ENCODE measurements at places on chromosomes 12 and 14. TPM values are rescaled to one million over a fixed set of nuclear protein-coding genes. Genes with fewer than 3 reads are reported as not detected.

DNA sequence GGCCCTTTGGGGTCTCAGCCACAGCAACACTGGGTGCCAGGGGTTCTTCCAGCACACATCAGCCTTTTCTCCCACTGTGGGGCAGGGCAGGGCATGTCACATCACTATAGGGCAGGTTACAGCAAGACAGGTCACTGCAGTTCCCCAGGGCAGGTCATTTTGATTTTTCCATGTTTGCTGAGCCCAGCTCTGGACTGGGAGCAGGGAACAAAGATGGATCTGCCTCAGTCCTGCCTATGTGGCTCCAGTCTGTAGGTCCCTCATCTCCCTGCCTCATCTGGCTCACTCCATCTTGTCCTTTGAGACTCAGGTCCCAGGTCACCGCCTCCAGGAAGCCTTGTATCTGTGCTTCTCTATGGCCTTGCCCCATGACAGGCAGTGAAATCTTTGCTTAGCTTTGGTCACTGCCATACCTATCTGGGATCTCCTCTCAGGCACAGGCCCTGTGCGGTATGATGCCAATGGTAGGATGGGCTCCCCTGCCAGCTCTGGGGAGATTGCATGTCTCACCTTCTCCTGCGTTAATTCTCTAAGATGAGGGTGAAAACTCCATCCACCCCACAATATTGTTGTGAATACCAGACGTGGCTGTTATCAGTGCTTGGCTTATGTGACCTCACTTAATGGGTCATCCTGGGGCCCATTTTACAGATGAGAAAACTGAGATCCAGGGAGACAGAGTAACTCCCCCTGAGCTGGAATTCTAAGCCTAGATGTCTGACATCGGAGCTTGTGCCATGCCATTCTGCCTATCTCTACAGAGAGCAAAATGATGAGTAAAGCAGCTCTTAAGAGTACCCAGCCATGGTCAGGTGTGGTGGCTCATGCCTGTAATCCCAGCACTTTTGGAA, 1.5 kb downstream of the SERPINA6 start:
- H3K36me3 ChIP-seq: no peaks in the 10 kb centered on the region
- no peak for DNase-seq
- peaks cover 3% of the 10 kb centered on the region for H3K27me3 ChIP-seq
- H3K4me3 ChIP-seq: no peak overlapping the region

GRCh38 chr14:77040741-77041653, 12.5 kb upstream of the IRF2BPL start:
- DNase-seq: no peak
- peak overlapping the region; percentile 83 for H3K27ac ChIP-seq
- no peaks in the 10 kb centered on the region for H3K27me3 ChIP-seq
- H3K36me3 ChIP-seq: no peaks in the 10 kb centered on the region
- peaks cover 38% of the 10 kb centered on the region for H3K4me1 ChIP-seq

DNA sequence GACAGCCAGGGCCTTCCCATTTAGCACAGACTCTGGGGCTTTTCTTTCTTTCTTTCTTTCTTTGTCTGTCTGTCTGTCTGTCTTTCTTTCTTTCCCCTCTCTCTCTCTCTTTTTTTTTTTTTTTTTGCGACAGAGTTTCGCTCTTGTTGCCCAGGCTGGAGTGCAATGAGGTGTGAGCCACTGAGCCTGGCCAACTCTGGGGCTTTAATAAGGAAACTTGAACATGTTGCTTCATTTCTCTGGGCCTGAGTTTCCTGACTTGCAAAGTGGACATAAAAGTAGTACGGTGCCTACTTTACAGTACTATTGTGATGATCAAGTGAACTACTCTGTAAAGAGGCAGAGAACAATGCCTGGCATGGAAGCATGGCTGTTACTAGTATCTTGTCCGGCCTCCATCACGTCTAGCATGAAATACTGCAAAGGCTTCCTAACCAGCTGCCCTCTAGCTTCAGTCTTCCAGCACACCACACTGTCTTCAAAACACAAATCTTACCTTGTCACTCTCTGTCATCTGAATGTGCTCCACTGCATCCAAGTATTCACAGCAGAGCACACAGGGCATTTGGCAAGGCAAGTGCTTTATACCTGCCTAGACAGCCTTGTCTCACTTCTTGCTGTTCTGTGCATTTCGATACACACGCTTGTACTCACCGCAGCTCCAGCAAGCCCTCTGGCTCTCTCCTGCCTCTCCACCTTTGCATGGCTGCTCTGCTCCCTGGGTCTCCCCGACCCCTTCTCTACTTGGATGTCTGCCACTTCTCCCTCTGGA, 96.7 kb downstream of the IRF2BPL start:
- no peak for DNase-seq
- H3K36me3 ChIP-seq: no peaks in the 10 kb centered on the region
- no peak overlapping the region for H3K4me3 ChIP-seq
- no peak overlapping the region for H3K27ac ChIP-seq
- H3K4me1 ChIP-seq: no peaks in the 10 kb centered on the region

Gene DIO2
- total RNA-seq: 2.3 TPM

Gene DGKA
- 74.9 TPM for total RNA-seq

Gene SMCO2
- total RNA-seq: 0.41 TPM

Gene NOVA1
- total RNA-seq: 1.8 TPM
